ENCODE measurements at places on chromosomes 16 and 17.
A peak's percentile ranks its signal among the peaks of the same experiment; 100 is the strongest.

- no peak for DNase-seq
Observed at GRCh38 chr17:17419631-17420030, 57.2 kb upstream of the MED9 start.

DNA sequence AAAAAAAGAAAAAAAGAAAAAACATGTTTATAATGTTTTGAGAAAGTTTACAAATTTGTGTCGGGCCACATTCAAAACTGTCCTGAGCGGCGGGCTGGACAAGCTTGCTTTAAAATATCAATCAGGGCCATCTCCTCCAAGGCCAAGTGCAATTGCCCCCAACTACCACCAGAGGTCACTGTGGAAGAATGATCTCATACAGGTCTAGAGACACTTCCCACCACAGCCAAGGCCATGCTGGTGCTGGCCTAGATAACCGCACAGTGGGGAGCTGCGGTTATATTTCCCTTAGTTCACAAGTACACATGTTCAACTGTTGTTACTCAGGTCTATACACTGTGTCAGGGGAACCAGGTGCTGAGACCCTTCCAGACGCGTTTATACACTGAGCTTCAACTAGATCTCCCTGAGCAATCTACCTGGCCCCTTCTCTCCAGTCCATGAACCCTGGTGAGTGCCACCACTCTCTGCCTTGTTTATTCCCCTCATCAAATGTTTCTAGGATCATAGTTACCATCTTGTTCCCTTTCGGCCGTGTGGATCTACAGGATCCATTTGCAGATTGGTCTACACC, 83.8 kb upstream of the CCL2 start:
- DNase-seq = peak; percentile 48

GRCh38 chr16:29986231-29986630, 9.2 kb downstream of the HIRIP3 start:
- DNase-seq = no peak

- no peak for DNase-seq
Observed at GRCh38 chr17:17505151-17505550, 9.0 kb upstream of the RASD1 start.

DNA sequence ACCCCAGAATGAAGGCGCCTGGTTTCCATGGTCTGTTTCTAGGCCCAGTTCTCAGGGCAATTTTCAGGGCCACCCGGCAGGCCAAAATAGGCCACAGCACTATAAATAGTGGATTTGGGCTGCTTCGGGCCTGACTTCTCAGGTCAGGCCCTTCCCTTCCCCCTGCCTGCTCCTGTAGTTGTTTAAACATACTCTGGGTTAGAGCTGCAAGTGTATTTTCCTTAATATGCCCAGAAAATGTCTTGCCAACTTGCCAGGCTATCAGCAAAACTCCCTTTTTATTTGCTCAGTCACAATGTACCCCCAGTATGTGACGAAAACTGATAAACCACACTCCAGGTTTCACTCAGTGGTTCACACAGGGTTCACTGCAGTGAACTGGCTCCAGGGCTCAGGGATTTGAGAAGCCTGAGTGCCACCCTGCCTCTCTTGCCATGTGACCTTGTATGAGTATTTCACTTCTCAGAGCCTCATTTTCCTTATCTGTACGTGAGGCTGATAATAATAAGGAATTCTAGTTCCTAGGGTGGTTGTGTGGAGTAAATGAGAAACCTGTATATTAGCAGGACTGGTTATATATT, 76.5 kb downstream of the GPRC5B start:
- DNase-seq = no peak

- peak; percentile 27 for DNase-seq
Observed at GRCh38 chr17:34386697-34387550, 23.9 kb upstream of the CCL1 start.

DNA sequence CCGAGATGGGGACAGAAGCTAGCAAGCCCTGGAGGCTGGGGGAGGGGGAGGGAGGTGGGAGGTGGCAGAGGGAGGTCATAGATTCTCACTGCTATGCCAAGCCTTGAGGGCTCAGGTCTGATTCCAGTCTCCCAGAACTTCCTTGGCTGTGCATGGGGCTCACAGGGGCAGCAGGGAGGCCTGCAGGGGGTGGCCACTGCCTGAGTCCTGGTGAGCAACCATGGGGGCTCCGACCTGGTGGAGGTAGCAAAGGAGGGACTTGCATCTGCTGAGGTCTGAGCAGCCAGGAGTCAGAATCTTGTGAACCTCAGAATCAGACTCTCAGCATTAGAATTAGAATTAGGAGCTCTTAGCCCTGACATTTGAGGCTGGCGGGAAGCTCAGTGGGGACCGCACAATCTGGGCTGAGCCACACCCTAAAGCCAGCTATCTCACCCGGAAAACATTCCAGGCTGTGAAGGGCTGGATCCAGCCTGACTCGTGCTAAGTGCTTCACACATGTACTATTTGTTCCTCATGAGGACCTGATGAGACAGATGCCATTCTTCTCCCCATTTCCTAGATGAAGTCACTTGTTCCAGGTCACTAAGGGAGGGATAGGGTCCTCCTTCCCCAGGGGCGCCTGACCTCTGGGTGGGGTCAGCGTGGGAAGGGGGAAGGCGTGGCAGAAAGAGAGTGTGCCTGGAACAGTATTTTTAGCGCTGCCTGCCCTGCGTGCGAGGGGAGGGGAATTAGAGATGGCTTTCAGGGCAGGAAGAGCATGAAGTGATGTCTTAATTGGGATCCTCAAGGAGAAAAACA, 17.3 kb upstream of the KCNJ12 start:
- DNase-seq = no peak

DNA sequence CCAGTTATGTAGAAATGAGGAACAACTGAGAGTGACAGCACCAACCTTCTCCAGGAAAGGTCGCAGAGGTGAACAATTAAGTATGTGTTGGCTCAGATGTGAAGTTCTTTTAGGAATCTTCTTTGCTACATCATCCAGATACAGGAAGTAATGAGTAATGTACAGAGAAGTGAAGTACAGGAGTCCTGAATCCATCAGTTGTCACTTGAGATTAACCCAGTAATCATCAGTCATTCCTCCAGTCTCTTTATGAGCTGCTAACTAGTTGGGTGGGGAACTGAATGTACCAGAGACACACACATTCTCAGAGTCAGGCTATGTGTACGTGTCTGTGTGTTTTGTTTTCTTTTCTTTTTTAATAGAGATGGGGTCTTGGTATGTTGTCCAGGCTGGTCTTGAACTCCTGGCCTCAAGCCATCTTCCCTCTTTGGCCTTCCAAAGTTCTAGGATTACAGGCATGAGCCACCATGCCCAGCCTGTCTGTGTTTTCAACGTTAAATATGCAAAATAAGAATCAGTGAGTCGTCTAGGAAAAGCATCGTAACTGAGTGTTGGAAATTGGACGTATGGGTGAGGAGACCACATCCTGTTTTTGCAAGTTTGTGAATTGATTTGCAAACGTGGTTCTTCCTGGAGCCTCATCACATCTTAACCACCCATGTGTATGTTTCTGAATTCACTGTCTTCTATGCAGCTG, 19.9 kb downstream of the ZNF200 start:
- peak; percentile 11 for DNase-seq

- no peak for DNase-seq
Observed at GRCh38 chr16:64408699-64409098, 713.2 kb downstream of the CDH11 start.

- DNase-seq = no peak
Observed at GRCh38 chr16:84555418-84556196, 51.1 kb upstream of the MEAK7 start.

- DNase-seq = peak; percentile 84
Observed at GRCh38 chr16:1772908-1773702, at the start of gene MRPS34. MRPS34 (minus strand) TSS chr16:1773134; CDS start chr16:1773119, 15 bp downstream.

- DNase-seq = no peak
Observed at GRCh38 chr17:67617304-67617899, 100.3 kb upstream of the NOL11 start.

- no peak for DNase-seq
Observed at GRCh38 chr16:66176111-66176510, 190.4 kb upstream of the CDH5 start.

- DNase-seq = no peak
Observed at GRCh38 chr17:81740395-81740961, 28.4 kb downstream of the SLC25A10 start.

GRCh38 chr16:79055251-79055970, 545.1 kb downstream of the MAF start:
- no peak for DNase-seq

DNA sequence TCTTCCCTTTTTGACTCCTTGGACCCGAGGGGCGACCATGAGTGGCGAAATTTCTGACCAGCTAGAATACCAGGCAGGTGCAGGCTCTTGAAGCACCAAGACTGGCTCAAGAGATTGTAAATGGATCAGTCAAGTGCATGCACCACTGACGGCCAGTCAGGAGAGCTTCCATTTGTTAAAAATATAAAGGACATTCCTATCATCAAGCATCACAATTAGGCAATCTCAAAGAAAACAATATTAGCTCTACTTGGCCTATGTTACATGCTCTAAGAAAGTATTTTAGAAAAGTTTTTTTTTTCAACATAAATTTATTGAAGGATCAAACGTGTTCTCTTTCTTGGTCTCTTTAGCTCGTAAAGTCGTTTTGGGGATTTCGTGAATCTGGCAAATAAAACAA, 1.5 kb upstream of the PRKCA start:
- DNase-seq = no peak

DNA sequence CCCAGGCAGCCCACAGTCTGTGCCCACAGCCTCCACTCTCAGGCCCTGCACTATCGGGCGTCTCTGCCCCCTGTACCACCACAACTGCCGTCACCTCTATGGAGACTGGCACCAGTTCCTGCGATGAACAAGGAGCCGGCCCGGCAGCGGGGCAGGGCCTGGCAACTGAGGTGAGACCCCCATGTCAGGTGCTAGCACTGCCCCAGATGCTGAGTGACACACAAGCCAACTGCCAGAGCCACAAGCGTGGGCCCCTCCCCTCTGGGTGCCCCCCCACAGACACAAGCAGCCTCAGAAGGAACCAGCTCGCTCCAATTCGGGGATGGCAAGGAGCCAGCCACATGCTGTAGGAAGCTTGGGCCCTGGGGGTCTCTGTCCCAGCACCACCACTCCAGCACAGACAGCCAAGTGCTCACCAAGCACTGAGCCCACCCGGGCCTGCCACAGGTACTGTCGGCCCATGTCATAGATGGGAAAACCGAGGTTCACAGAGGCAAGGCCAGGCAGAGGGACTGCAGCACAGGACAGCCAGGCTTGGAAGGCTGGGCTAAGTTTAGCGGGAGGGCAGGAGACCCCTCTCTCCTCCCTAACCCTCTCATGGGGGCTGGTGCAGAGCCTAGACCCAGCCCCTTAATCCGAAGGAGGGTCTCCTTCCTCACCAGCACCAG, 1.5 kb upstream of the PVALEF start:
- no peak for DNase-seq

DNA sequence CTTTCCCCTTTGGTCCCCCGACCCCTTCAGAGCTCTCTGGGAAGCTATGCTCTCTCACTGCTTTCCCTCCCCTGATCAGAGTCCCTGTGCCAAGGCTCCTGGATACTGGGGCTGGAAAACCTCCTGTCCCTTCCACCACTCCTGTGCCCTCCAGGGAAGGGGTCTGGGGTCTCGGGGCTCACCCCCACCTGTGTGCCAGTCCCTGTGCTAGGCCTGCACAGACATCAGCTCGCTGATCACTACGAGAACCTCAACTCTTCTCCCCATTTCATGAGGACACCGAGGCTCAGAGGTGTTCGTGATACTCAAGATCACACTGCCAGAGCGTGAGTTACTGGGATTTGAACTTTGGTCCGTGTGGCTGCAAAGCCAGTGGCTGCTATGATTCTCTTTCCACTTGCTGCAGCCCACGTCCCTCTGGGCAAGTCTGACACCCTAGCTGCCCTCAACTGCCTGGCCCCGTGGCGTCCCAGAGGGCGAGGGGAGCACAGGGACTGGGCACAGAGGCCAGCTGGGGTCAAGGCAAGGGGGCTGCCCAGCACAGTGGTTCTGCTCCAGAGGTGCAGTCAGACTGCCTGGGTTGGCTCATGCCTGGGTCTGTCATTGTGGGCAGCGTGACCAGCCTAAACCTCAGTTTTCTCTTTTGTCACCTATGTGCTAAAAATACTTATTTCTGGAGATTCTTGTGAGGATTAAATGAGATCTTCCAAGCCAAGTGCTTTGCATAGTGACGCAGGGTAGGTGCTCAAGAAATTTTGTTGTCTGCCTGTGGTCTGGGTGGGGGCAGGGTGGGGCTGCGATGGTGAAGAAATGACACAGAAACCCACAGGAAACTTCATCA, 43.8 kb upstream of the TOB1 start:
- DNase-seq = no peak

DNA sequence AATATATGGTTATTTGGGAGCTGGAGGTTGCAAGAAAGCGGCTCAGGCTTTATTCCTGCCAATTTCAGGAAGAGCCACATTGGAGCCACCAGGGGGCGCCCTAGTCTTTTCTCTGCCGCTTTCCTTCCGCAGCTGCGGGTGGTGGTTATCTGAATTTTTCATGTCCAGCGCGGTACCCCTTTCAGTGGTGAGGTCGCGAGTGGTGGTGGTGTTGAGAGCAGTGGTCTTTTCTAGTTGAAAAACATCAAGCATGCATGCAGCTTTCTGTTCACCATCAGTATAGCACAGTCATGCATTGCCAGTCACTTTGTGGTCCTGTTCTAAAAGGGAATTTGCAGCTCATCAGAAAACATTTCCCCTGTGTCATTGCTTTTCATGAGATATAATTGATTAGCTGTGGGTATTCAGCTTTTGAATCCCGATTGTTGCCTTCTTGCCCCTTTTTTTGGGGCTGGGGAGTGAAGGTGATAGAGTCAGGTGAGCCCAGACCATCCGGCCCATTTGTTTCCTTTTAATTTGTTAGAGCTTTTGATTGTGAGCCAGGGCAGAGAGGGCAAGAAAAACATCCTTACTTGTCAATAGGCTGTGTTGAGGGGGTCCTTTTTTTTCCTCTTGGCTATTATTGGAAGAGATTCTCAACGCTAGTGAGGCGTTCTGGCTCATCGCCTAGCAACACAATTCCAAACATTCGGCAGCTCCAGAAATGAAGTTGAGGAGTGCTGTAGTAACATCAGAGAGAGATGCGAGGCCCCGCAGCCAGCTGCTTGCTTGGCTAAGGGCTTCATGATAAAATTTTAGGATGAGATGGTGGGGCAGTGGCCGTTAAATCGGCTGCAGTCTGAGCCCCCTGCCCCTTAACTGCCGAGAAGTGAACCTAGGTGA, 119.0 kb downstream of the SNX29 start:
- peak; percentile 68 for DNase-seq

DNA sequence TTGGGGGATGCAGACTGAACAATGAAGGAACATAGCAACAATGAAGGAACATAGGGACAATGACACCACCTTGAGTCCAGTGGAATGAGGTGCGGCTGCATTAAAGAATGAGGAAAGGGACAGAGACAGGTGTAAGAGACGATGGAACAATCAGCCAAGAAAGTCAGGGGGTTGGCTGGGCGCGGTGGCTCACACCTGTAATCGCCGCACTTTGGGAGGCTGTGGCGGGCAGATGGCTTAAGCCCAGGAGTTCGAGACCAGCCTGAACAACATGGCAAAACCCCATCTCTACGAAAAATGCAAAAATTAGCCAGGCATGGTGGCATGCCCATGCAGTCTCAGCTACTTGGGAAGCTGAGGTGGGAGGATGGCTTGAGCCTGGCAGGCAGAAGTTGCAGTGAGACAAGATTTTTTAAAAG, 13.6 kb upstream of the CBFB start:
- no peak for DNase-seq

Measured in fibroblast of skin of right biceps (primary cell).